ENCODE measurements at places on chromosomes 6 and 20.

GRCh38 chr6:29597184-29597583 is 12.3 kb downstream of the OR2H2 start:
- no peak for DNase-seq

GRCh38 chr20:23774081-23774480 is 23.3 kb upstream of the CST1 start:
- no peak for DNase-seq

GRCh38 chr6:65231616-65232015 is 475.4 kb downstream of the EYS start:
- DNase-seq = no peak

- DNase-seq = no peak
These were observed 49.1 kb downstream of the AKAP12 start for GRCh38 chr6:151288712-151289398.

DNA sequence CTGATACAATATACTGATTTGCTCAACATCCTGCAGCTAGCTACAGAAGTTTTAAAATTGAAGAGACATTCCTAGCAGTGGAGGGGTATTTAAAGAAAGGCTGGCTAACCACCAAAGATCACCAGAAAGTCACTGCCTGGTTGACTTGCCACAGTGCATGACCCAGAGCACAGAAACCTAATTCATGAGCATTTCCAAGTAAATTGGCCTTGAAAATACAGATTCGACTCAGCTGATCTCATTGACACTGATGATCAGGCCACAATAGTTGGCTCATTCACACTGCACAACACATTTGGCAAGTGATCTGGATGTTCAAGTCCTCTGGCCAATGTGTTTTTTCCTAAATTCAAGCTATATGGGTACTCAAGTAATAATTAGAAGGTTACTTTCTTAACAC is 13.3 kb upstream of the TDRD6 start:
- DNase-seq = no peak

GRCh38 chr6:163688739-163689362 is 274.3 kb downstream of the QKI start:
- DNase-seq = no peak

- DNase-seq = peak; percentile 54
These were observed 278.3 kb upstream of the PLCB4 start for GRCh38 chr20:8790442-8791074.

DNA sequence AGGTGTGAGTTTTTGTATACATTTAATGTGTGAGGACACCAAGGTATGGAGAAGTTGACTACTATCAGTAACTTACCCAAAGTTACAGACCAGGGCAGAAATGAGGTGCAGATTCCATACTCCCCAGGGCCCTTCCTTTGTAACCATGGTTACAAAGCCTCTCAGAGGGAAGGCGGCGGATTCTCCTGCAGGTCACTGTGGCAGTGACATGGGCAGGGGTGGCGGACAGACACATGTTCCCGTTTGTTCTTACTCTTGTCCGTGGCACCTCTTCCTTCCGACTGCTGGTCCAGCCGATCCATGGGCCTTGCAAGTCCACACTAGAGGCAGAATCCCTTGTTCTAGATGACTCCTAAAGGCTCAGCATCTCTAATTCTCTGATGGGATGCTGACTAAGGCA is 43.0 kb downstream of the PDYN start:
- DNase-seq = no peak

GRCh38 chr20:52275181-52275691 is 83.7 kb upstream of the ZFP64 start:
- no peak for DNase-seq
